ENCODE measurements at places on chromosomes 1 and 21.

- DNase-seq: no peak
Observed at GRCh38 chr1:228336308-228337030, 70.2 kb downstream of the TRIM11 start.

GRCh38 chr1:1436630-1437032 is 1.1 kb downstream of the VWA1 start:
- no peak for DNase-seq

DNA sequence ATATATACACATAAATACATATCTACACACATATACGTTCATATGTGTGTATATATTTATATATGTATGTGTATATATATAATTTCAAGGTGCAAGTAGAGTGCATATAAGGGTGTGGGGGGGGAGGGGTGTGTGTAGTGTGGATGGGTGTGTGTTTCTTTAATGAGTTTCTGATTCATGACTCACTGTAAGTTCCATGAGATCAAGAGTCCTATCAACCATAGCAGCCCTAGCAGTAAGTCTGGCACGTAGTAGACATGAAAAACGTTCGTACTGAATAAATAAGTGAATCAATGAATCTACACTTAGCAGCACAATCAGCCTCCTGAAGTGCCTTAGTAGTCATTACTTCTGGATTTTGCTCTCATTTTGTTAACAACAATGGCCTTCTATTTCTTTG is 61.9 kb upstream of the KRTAP11-1 start:
- DNase-seq: no peak

GRCh38 chr1:27383039-27383605 is at the start of gene CD164L2:
TSS of gene CD164L2 (minus strand) at chr1:27383333. CDS start at chr1:27383239, 94 bp downstream.
- DNase-seq: peak; percentile 66

- no peak for DNase-seq
Observed at GRCh38 chr1:219847215-219847855, 81.0 kb downstream of the SLC30A10 start.

DNA sequence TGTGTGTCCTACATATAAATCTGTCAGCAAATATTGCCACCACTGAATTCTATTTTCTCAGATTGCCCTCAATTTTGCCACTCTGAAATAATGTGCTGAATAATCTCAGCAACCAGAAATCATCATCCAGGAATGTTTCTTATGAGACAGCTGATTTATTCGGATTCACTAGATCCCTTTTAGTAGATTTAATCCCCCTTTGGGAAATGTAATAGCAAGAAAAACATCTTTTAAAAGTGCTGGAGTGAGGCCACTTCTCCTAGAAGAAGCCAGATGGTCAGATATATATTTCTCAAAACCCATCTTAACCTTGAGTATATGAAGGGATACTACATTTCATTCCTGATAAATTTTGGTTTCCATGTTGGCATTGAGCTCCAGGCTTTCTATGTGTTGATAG is 327.7 kb downstream of the SMYD3 start:
- no peak for DNase-seq

DNA sequence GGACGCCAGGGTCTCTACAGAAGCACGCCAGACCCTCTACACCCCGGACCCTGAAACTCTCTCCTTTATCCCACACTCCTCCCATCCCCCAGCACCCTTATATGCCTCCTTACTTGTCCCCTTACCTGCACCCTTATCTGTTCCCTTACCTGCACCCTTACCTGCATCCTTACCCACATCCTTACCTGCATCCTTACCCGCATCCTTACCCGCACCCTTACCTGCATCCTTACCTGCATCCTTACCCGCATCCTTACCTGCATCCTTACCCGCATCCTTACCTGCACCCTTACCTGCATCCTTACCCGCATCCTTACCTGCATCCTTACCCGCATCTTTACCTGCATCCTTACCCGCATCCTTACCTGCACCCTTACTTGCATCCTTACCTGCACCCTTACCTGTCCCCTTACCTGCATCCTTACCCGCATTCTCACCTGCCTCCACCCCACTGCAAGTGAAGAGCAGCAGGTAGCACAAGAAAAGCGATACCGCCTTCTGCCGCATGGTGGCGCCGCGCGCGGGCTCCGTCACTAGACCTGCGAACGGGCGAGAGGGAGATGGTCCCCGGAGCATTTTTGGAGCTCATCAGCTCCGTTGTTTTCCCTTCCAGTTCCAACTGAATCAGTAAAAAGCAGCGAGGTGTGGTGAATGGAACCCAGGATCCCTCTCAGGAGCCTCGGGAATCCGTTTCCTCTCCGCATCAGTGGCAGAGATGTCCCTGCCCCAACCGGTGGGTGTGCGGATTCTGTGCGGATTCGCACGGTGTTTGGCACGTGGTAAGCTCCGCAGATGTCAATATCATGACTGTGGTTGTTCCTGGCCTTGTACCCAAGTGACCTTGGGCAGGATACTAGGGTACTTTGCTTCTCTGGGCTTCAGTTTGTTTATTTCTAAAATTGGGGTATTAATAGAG is 2.9 kb downstream of the IFI6 start:
- DNase-seq: peak; percentile 93

- no peak for DNase-seq
Observed at GRCh38 chr1:214952648-214953047, 129.9 kb upstream of the KCNK2 start.

DNA sequence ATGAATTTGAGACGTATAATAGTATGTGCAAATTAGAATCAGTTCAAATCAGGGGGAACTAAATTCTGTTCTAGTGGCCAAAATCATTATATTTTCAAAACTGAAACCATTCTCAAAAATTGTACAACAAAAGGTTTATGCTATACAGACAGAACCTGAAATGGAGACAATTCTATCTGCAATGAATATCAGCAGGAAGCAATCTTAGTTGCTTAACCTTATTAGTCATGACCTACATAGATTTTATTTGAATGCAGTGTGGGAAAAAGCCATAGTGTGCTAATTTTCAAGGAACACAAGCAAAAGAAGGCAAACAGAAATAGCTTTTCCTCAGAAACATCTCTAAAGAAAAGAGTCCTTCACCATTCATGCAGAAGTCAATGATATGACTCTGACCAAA is 6.5 kb downstream of the AK5 start:
- DNase-seq: no peak

- no peak for DNase-seq
Observed at GRCh38 chr1:44571712-44572571, 102.3 kb downstream of the TMEM53 start.

GRCh38 chr1:116451702-116452101 is 78.7 kb downstream of the ATP1A1 start:
- no peak for DNase-seq

DNA sequence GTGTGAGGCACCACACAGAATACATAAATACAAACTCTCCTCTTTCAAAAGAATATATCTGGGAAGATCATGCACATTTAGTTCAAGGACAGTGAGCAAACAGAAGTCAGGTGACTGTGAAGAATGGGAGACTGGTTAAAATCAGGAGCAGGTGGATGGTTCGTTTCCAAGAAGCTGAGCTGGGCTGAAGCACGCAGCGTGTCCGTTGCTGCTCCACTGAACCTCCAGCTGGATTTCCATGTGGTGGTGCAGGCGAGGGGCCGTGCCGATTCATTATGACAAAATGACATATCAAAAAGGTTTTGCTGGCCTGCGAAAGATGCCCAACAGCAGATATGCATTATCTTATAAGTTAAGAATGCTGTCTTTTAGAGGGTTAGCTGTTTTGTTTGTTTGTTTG is 66.0 kb downstream of the OLIG1 start:
- DNase-seq: no peak

GRCh38 chr1:173477286-173478093 is at the start of gene PRDX6:
TSS of gene PRDX6 (plus strand) at chr1:173477335. CDS start at chr1:173477398, 63 bp downstream.
- peak; percentile 84 for DNase-seq

DNA sequence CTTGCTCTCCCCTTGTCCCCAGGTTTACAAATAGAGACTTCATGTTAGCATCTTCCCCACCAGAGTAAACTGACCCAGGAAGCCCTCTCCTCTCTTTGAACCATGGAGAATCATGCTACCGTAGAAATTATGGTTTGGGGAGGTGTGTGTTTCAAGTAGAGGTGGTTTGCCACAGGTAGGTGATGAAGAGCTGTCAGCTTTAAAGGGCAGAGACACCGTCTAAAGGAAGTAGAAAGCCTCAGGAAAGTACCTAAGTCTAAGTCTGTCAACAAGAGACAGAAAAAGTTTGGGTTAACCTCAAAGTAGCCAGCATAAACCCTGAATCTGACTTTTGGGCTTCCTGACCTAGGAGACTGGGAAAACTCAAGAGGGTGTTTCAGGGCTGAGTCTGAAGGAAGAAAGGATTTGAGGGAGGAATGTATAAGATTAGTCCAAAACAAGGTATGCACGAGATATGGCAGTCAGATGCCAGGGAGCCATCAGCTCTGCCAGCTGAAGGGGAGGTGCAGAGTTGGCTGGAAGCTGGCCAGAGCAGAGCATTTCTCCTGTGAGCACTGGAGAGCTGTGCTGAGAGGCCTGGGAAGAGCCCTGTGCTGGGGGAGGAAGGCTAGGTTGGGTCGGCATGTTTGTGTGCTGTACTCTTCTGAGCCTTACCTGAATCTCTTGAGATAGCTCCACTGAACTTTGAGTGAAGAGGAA is 14.3 kb downstream of the ADAMTSL4 start:
- peak; percentile 54 for DNase-seq
